ENCODE measurements at places on chromosomes 3 and 15. TPM values are rescaled to one million over a fixed set of nuclear protein-coding genes. Genes with fewer than 3 reads are reported as not detected.

GRCh38 chr15:41291065-41291631 is 41.2 kb downstream of the OIP5 start:
- no peak for DNase-seq

DNA sequence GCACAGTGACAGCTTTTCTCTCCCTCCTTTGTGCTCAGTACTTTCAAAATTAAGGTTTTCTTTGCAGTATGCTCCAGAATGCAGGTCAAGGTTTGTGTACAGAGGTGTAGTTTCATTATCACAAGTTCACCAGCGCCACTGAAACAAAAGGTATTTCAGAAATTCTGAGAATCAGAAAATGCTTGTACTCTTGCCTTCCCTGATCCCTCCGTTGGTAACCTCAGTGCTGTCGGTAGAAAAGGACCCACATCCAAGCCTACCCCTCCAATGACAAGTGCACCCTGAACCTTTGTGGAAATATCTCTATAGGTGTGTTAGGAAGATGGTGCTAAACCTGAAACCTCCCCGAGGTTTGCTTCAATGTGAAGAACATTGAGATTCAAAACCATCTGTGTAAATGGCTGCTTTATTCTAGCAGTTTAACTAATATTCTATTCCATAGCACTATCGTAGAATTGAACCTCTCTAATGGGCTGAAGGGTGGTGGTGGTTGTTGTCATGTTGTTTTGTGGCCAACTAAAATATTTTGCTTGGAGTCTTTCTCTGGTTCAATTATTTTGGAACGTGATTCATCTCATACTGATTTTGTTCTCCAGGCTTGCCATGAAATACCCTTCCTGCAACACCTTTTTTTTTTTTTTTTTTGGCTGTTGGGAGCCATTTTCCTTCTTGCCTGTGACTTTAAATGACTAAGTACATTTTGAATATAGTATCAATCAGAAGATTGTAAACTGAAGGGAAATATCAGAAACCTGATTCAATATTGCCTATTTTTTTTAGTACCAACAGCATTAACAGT is 20.7 kb downstream of the ZBTB38 start:
- DNase-seq, result peak; percentile 63

DNA sequence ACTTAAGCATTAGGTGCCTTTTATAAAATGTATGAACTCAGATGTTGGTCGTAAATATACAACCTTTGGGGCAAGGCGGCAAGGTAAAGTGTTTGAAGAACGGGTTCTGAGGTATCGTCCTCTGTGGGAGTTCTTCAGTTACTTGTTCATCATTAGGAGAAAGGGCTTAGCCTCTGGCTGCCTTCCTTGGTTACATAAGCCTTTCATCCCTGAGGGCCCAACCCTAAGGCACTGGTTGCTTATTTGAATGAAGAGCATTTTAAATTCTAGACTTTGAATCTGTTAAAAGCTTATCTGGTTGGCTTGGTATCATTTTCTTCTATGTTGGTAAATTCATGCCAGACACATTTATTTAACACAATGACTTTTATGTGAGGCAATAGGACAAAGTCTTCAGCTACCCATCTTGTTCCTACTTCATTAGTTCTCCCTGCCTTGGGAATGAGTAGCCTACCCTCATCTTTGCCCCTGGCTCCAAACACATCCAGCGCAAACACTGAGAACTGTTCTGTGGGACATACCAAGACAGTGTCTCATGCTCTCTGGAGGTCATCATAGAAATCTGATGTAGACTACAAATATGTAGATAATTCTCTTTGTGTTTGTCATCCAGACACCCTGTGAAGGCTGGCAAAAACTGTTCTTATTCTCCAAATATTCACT is 12.4 kb upstream of the CCDC80 start:
- DNase-seq, result no peak

DNA sequence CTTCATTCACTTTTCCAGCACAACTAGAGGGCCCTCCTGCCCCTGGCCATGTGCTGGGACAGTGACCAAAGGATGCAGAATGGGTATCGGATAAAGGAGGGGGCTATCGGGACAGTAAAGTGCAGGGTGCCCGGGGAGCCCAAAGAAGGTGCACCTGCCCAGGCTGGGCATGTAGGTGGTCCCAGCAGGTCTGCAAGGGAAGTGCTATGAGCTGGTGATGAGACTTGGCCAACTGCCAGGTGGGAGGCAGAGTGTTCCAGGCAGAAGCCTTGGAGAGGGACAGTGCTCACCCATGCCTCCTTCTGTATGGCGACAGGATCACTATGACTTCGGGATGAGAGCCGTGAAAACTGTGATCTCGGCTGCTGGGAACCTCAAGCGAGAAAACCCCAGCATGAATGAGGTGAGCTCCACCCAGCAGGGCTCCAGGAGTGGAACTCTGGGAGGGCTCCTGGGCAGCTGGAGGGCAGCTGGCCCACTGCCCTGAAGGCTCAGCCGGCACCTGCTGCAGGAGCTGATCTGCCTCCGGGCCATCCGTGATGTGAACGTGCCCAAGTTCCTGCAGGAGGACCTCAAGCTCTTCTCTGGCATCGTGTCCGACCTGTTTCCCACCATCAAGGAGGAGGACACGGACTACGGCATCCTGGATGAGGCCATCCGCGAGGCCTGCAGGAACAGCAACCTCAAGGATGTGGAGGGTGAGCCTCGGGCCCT is 48.4 kb downstream of the DNAH1 start:
- no peak for DNase-seq

DNA sequence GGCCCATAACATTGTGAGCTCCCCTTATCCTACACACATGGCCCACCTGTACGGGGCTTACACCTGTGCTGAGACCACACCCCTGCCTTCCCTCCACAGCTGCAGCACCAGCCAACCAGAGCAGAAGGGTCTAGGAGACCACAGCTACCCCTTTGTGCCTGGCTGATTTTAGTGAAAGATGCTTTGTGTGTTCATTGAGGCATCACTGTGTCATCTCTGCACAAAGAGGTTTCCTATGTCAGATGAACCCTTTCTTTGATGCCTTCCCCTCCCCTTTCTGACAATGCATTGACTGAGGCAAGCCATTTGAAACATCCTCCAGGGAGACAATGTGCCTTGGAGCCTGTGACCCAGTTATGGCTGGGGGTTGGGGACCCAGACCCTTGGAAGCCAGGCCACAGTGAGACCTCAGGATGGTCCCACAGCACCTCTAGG is 54.9 kb upstream of the SLC7A14 start:
- no peak for DNase-seq

The MYRIP gene
- polyA plus RNA-seq, result 6.7 TPM

- peak; percentile 16 for DNase-seq
Observed at GRCh38 chr3:174955513-174956016, 96.4 kb downstream of the NAALADL2 start.

DNA sequence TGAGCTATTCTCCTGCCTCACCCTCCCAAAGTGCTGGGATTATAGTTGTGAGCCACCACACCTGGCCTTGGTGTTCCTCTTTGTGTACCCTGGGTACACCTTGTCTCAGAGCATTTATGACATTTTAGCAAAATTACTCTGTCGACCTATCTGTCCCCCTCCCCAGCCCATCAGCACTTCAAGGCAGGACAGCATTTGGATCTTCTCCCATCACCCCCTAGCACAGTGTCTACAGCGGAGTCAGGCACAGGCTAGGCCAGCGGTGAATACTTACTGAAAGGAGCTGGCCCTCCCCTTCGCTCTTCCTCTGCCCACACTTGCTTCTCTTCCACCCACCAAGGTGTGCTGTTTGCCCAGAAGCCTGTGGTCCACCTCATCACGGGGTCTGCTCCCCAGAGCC is 20.4 kb upstream of the CLK3 start:
- DNase-seq, result no peak

The ACAD11 gene
- 13.1 TPM for polyA plus RNA-seq

GRCh38 chr15:43125100-43125661 is 8.2 kb upstream of the TMEM62 start:
- DNase-seq, result no peak

The USP13 gene
- 4.0 TPM for polyA plus RNA-seq

DNA sequence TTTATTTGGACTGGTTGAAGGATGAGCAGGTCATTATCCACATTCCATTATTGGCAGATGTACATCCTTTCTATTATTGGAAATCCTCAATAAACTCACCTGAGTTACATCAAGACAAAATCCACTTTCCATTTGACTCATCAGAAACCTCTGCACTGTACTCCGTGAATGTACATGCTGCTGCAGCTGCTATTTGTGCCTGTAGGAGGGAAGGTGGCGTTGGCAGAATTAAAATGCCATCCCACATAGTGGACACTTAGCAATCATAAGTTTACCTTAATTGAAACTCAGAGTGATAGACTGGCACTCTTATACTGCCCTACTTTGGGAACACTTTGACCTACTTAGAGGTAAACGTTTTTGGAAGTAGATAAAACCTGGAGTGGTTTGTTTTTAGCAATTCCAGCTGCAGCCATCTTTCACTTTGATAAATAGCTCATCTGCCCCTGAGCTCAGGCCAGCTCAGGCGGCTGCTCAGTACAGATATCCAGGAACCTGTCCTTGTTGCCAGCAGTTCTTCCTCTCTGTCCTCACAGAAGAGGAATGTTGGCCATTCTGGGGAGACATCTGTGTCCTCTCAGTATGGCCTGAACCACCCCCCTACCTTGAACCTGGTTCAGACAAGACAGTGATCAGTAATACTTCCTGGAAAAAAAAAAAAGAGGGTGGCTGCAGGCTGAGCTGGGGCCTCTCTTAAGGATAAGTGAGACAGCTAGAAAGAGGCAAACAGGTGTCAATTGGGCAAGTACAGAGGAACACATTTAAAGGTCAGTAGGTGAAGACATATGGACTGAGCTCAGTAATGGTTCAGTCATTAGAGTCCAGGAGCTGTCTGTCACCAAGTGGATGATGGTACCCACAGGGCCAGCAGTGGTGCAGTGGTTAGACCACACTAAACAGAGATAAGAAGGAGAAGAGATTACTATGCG is 153.4 kb upstream of the UMPS start:
- no peak for DNase-seq

- no peak for DNase-seq
Observed at GRCh38 chr15:36577082-36577481, 2.3 kb upstream of the CDIN1 start.

- DNase-seq, result no peak
Observed at GRCh38 chr3:2078821-2079220, 19.8 kb upstream of the CNTN4 start.

GRCh38 chr3:132703733-132704132 is 18.5 kb downstream of the NPHP3 start:
- DNase-seq, result no peak

- DNase-seq, result no peak
Observed at GRCh38 chr3:86388820-86389219, 602.1 kb downstream of the VGLL3 start.
